T-helper 9 cell (primary cell): ENCODE measurements at places on chromosomes 3 and 15.

DNA sequence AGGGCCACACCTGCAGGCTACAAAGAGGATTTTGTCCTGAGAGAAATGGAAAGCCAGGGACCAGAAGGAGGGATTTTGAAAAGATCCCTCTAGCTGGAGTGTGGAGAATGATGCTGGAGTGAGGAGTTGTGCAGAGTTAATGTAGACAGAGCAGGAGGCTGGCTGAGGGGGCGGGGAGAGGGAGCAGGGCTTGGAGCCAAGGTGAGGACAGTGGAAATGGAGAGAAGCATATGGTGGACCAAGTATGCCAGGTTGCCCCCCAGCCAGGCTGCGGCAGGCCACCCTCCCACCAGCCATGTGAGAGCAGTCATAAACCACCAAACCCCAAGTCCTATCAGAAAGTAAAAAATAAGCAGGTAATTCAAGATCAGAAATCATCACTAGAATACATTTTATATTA is 14.7 kb downstream of the RARRES1 start:
- DNase-seq, result no peak

- no peak for DNase-seq
Measured at GRCh38 chr15:43941555-43941954, 114.8 kb downstream of the WDR76 start.

DNA sequence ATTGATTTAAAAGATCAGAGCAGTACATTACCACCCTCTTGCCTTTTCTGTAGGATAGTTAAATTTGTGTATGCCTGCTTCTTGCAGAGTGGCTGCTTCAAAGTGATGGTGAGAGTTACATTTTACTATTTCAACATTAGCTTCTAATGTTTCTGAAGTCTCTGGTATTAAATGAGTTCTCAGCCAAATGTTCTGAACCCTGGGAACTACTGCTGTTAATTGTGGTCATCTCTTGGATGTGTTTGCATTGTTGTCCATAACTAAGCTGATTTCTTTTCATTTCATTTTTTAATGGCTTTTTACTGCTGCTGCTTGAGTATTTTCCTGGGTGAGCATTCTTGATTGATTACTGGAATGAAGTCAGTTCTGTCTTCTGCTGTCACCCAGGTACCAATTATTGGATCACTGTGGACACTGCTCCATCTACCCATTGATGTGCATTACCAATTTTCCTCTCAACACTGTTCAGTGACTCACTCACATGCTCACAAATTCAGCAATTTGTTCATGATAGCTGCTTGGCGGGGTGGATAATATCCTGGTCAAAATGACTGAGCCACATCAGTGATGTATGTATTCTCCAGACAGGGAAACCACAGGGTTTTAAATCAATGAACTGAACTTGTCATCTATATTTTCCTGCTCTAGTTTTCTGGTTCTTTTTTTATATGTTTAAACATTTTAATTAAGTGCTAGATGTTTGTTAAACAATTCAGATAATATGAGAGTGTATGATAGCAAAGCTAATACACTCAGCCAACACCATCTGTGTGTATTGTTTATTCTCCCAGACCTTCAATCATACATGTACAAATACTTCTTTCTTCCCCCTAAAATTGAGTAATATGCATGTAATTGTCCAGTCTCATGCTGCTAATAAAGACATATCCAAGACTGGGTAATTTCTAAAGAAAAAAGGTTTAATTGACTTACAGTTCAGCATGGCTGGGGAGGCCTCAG is 587.6 kb downstream of the RSL24D1 start:
- DNase-seq, result no peak

DNA sequence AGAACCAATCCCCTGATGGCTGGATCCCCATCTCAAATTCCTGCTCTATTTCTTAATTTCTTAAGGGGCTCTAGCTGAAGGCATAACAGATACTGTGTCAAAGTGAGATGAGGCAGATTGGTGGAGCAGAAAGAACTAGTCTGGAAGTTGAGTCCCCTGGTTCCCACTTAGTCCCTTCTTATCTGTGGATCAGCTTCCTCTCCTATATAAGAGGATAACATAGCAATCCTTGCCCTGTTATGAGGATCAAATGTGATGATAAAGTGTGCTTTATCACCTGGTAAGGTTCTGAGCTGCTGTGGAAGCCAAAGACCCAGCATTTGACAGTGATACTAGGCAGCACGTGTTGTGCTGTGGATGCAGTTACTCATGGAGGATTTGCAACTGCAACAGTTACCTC is 8.1 kb upstream of the SIN3A start:
- DNase-seq, result no peak

- DNase-seq, result no peak
Measured at GRCh38 chr3:47079432-47079831, 84.5 kb downstream of the SETD2 start.

DNA sequence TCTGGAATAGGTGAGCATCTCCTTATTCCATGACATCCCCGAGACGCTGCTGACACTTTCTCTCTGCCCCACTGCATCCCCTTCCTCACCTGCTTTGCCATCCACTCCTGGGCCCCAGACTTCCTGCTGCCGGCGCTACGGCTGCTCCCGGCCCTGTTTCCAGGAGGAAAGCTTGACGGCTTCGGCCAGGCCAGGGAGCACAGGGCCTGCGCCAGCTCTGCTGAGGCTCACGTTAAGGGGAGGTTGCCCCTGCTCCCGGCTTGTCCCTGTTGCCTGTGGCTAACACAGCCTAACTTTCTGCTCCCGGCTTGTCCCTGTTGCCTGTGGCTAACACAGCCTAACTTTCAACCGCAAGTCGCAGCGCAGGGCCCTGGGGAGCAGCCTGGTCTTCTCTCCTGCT is 177.3 kb upstream of the RGMA start:
- DNase-seq, result no peak

DNA sequence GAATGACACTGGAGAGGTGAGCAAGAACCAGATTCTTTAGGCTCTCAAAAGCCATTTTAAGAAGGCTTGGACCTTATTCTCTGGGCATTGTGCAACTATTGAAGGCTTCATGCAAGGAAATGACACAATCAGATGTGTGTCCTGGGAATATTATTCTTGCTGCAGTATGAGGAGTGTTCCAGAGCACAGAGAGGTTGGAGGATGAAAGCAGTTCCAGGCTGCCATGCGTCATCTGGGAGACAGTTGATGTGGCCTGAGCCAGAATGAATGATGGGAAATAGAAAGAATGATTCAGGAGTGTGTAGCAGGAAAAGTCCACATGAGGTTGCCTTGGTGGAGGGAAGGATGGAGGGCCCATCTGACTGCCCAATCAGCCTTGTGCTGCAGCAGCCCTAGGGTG is 123.1 kb downstream of the CHCHD6 start:
- no peak for DNase-seq

DNA sequence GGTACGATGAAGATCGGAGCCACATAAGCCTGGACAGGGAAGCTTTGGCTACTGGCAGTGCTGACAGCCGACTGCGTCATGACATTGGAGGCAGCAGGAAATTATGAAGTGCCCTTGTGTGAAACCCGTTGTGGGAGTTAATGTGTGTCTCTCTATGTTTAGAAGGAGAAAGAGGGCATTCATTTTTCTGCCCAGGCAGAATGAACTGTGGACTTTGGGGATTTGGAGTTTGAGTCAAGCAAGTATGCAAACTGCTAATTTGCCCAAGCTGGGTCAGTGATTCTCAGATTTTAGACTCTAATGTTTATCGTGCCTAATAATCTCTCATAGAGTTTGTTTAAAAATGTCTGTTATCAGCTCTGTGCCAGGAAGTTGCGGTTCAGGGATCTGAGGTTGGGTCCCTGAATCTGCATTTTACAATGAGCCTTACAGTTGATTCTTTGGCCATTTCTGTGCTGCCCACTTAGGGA is 5.6 kb downstream of the CTXND1 start:
- no peak for DNase-seq

DNA sequence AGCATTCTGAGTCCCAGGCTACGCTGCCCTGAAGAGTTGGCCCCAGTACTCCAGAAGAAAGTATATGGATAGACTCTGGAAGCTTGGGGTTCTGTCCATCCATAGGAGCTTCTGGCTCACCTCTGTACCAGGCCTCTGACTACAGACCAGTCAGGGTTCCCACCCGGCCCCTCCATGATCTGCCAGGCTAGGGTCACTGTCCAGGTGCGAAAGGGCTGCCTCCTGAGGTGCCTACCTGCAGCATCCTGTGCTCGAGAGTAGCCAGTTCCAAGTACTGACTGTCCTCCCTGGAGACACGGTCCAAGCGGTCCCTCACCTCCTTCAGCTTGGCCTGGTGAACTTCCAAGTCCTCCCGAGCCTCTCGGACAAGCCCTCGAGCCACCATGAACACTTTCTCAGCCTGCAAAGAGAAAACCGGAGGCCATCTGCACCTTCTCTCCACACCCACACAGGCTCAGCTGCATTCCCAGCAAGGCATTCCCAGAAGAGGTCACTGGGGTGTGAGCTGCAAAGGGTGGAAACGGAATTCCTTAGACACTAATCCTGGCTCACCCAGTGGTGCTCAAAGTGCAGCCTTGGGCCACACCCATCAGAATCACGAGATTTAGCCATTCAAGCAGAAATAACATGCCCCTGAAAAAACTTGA is 3.7 kb upstream of the PLXNB1 start:
- no peak for DNase-seq

- DNase-seq, result no peak
Measured at GRCh38 chr3:77524946-77525682, 485.2 kb downstream of the ROBO2 start.

- no peak for DNase-seq
Measured at GRCh38 chr3:193774272-193774915, 181.4 kb downstream of the OPA1 start.

DNA sequence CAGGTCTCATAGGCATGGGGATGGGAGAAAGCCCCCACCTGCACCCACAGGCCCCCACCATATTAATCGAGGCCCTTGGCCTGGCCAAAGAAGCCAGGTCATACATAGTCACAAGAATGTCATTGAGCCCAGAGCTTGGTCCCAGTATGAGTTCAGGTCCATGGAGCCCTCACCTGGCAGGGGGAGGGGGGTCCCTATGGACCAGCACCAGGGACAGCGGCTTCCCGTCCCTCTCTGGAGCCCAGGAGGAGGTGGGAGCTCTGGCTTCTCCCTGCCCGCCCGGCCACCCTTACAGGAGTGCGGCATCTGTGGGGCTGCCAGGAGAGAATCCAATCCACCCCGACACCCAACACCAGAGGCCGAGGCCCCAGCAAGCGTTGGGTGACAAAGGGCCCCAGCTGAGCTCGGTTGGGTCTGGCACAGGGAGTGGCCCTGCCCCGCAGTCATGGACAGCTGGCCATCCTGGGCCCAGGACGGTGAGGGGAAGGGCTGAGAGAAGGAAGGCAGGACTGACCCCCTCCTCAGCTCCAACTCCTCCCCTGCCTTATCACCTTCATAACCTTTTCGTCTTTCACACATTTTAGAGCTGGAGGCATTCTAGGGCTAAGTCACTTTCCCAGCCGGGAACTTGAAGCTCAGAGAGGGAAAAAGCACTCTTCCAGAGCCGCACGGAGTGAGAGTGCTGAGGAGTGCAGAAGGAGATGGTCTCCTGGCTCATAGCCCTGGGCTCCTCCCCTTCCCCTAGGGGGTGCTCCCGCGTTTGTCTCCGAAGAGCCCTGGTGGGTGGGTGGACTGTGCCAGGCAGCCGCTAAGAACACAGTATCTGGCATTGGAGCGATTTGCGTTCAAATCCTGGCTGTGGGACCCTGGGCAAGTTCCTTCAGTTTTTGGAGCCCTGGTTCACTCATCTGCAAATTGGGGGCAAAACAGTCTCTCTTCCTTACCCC is 54.6 kb downstream of the ATP2B2 start:
- no peak for DNase-seq

- no peak for DNase-seq
Measured at GRCh38 chr15:69830430-69830829, 267.3 kb downstream of the TLE3 start.

- no peak for DNase-seq
Measured at GRCh38 chr3:148992635-148993255, 1.4 kb downstream of the GYG1 start.

DNA sequence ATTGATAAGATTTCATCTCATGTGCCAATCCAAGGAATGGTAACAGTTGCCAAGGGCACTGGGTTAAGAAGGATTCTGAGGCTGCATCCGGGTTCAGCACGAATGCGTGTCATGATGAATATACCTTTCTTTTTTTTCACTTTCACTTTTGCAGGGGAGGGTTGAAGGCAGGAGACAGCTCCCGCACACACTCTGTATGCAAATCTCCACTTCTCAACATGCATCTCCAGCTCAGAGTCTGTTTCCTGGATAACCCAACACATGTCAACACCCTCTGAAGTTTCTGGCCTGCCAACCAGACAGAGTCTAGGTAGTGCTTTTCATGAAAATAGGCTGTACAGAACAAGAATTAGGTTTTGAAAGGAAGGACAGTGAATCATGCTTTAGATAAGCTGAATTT is 21.6 kb downstream of the B4GALT4 start:
- no peak for DNase-seq

- no peak for DNase-seq
Measured at GRCh38 chr15:100942656-100943425, 23.7 kb downstream of the LRRK1 start.

- DNase-seq, result no peak
Measured at GRCh38 chr3:41912280-41912679, 49.6 kb downstream of the ULK4 start.

GRCh38 chr3:11651900-11652299 is 8.2 kb upstream of the VGLL4 start:
- DNase-seq, result no peak

DNA sequence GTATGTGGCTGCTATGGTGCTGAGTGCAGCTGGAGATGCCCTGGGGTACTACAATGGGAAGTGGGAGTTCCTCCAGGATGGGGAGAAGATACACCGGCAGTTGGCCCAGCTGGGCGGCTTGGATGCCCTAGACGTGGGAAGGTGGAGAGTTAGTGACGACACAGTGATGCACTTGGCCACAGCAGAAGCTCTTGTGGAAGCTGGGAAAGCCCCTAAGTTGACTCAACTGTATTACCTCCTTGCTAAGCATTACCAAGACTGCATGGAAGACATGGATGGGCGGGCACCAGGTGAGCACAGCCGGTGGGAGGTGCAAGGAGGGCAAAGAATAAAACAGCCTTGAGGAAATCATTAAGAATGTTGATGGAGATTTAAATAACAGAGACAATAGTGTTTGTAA is 2.9 kb downstream of the ADPRH start:
- no peak for DNase-seq

GRCh38 chr3:59717679-59718205 is 667.9 kb upstream of the CFAP20DC start:
- no peak for DNase-seq

GRCh38 chr3:9279966-9280365 is 30.5 kb upstream of the SRGAP3 start:
- no peak for DNase-seq

- DNase-seq, result no peak
Measured at GRCh38 chr3:140922634-140923033, 19.0 kb upstream of the SLC25A36 start.

DNA sequence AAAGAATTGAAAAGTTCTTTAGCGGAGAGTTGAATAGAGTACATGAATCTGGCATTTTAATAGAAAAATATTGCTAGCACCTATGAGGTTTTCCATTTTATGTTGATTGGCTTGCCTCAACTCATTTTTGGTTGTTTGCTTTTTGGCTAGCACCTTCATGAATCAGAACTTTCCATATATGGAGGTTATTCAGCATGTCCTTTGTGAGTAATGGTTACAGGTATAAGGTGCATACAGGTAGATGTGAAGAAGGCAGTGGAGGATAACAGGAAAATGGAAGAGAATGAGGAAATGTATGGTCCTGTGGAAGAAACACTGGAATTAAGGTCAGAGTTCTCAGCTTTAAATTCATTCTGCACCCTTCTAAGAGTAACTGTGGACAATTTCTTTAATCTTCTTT is 98.1 kb upstream of the GBE1 start:
- DNase-seq, result no peak

- DNase-seq, result no peak
Measured at GRCh38 chr3:123341-123740, 73.2 kb upstream of the CHL1 start.
